ENCODE measurements at places on chromosomes 4 and X.

GRCh38 chr4:56142088-56142487, 193.3 kb downstream of the CEP135 start:
- DNase-seq, result no peak

GRCh38 chrX:49760290-49760890, 64.6 kb upstream of the PAGE1 start:
- no peak for DNase-seq

- DNase-seq, result no peak
Observed at GRCh38 chr4:67886281-67886680, 2.5 kb upstream of the TMPRSS11D start.

DNA sequence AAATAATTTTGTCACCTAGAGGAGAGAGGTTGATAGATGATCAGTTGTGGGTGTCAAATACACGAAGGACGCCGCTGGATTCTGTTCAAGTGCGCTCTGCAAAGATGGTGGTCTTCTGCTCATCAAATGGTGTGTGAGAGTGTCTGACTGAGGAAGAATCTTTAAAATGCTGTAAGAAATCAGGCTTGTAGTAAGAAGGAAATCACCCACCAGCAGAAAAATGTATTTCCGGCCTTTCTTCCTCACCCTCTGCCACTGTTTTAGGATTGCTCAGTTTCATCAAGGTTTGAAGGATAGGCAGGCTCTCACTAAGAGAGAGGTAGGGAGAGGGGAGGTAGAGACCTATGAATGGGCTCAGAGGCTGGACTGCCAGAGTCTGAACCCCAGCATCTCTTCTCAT, 28.7 kb downstream of the RHOH start:
- no peak for DNase-seq

GRCh38 chrX:21158678-21159077, 215.5 kb upstream of the CNKSR2 start:
- no peak for DNase-seq

DNA sequence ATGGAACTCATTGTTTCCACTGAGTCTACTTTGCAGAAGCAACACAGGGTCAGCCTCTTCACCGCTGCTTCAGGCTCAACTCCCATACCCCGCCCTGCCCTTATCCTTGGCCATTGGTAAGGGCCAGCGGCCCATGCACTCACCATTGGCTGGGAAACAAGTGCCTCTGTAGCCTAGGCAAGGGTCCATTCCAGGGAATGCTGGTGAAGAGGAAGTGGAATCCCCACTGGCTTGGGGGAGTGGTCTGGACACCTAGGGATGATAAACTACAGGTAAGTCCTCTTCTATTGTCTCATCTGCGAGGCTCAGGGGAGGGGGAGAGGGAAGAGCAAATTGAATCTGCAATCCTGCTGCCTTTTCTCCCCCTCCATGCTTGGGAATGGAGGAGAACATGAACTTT, 153.1 kb downstream of the SH3BGRL start:
- no peak for DNase-seq
